ENCODE measurements at places on chromosomes 2 and 18.

- DNase-seq = no peak
These were observed 143.1 kb downstream of the DNER start for GRCh38 chr2:229571243-229571642.

GRCh38 chr2:190382851-190383250 lies 25.3 kb upstream of the MFSD6 start:
- DNase-seq = peak; percentile 78

DNA sequence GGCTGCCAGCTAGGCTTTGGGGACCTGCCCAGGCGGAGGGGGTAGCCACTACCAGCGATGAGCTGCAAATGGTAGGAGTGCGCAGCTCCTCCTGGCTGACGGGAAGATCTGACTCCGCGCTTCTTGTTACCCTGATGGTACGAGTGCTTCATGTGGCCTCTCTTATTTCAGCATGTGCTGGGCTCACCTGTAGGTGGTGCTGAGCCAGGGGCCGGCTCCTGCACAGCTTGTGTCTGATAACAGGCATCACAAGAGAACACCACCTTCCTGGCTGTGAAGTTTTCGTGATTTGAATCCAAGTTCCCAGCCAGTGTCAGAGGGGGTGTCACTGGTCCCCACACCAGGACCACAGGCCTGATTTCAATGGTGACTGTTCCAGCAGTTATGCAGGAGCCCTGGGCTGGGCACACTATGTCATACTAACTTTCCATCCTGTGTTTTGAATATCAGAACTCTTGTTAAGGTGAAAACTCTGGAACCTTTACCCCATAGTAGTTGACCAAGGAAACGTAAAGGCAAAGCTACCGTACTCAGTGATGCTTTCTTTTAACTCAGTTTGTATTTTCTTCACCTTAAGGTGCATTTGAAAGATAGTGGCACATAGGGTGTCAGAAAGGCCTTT lies 28.0 kb downstream of the APCDD1 start:
- no peak for DNase-seq

DNA sequence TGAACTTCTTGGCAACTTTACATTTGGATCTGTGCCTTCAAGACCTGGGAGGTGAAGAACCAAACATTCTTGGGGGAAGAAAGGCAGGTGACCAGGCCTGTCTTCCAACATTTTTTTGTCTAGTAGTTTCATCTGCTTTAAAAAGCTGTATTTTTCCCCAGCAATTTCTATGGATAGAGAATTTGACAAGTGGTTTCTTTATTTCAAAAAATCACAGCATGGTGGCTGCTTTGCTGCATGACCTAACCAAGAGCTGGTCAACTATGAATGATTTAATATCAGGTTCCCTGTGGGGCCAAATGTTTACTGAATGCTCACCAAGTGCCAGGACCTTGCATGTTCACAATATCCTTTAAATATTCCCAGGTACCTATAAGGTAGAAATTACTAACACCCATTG lies 19.1 kb downstream of the LRP2 start:
- DNase-seq = no peak

- no peak for DNase-seq
These were observed 327.0 kb upstream of the THUMPD2 start for GRCh38 chr2:40106061-40106460.

DNA sequence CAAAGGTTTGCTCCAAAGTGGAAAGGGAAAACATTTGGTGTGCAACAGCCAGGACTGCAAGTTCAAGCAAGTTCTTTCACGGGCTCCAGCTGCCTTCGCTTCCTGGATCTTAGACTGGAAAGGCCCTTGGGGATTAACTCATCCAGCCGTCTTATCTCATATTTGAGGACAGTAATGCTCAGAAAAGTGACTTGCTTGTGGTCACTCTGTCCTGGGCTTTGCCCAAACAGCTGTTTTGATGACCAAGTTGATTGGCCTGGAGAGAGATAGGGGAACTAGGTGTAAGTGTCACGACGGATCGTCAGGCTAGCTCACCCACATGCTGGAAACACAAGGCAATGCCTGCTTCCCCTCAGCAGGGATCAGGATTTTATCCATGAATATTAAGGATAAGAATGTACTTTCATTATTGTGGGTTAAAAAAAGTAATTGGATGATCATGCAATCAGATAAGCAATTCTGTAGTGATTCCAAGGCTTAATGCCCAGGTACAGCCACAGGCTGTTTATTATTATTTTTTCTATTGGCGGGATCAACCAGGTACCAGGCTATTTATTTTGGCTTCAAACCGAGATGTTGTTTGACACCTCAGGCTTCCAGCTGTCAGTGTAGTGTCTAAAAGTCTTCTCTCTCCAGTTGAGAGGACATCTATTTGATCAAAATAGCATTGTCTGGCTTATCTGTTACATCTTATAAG lies 162.5 kb upstream of the EPAS1 start:
- no peak for DNase-seq

DNA sequence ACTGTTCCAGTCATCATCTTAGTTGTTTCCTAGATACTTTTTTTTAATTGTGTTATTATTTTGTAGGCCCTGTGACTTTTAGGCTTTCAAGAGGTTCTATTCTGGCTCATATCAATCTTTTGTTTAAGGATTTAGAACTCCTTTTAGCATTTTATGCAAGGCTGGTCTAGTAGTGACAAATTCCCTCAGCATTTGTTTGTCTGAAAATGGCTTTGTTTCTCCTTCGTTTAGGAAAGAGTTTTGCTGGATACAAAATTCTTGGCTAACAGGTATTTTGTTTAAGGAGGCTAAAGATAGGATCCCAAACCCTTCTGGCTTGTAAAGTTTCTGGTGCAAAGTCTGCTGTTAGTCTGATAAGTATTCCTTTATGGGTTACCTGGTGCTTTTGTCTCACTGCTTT lies 116.6 kb upstream of the SLC66A3 start:
- DNase-seq = no peak
